ENCODE measurements at places on chromosomes 6 and 20. TPM values are rescaled to one million over a fixed set of nuclear protein-coding genes. Genes with fewer than 3 reads are reported as not detected.

Gene FGD2
- not detected for total RNA-seq

Gene VTA1
- total RNA-seq, result 43.3 TPM

Gene LTB
- not detected for total RNA-seq

Gene CST5
- total RNA-seq, result not detected

Gene NPEPL1
- 13.1 TPM for total RNA-seq

Gene MAP1LC3A
- total RNA-seq, result 60.5 TPM

Gene RSPH4A
- 0.24 TPM for total RNA-seq

Gene ZNF76
- 29.3 TPM for total RNA-seq

Gene ABHD16B
- total RNA-seq, result not detected

Gene SPEF1
- total RNA-seq, result 0.24 TPM

Gene SEL1L2
- not detected for total RNA-seq

Data from osteocyte (in vitro differentiated cells).